Caco-2 (cell line): ENCODE measurements at places on chromosomes 2 and 18.

DNA sequence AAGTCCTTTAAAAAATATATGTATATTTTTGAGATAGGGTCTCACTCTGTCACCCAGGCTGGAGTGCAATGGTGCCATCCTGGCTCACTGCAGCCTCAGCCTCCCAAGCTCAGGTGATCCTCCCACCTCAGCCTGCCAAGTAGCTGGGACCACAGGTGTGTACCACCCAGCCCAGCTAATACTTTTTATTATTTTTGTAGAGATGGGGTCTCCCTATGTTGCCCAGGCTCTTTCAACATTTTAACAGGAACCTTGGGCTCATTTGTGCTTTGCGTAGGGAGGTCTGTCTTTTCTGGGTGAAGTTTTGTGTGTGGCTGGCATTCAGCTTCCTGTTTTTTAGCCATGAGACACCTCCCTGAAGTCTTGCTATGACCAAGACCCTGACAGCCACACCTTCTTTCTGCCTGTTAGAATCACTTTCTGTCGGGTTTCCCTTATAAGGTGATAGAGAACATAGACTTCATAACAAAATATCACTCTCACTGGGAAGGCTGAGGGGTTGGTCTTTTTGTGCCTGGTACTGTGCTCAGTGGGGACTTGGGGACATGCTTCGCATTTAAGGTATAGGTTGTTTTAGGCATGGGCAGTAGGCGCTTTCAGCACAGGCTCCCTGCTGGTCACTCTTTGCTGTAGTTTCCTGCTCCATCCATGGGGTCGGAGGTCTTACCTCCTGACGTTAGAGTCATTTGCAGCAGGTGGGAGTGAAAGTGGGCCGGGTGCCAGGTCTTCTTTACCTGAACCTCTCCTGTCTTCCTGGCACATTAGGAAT is 3.4 kb downstream of the RAB31 start:
- no peak for DNase-seq

- DNase-seq, result no peak
Observed at GRCh38 chr2:136247204-136247950, 129.4 kb upstream of the CXCR4 start.

DNA sequence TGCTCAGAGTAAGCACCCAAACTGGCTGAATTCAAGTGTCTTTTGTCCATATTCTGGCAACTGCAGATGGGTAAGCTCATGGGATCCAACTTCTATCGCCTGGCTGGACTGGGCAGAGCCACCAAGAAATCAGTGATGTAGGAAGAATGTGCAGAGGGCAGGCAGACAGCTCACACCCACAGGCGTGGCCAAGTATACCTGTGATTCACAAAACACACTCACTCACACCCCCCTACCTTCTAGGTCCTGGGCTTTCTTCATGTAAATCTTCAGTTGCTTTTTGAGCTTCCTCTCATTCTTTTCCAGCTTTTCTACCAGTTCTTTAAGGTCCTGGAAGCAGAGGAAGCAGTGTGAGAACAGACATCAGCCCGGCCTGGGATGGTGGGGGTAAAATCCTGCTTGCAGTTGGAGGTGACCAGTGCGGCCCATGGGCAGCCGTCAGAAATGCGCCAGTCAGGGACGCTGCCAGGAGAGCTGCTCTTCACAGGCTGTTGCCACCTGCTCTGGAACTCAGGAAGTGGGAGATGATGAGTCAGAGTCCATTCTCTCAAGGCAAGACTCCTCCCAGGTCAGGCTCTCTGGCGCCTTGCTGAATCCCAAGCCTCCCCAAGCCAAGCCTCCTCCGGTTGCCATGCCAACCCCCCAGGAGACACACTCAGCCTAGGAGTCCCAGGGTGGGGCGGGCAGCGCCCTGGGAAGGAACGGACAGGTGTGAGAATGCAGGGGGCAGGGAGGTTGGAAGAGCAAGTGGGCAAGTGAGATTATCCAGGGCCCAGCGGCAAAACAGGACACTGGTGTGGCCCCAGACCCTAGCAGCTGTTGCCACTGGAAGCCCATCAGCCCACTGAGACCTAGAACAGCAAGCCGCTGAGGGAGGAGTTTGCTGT is 36.2 kb upstream of the ACAA2 start:
- DNase-seq, result peak; percentile 49

- no peak for DNase-seq
Observed at GRCh38 chr2:217905395-217905794, 97.4 kb downstream of the TNS1 start.
